ENCODE measurements at places on chromosomes 16 and 17. TPM values are rescaled to one million over a fixed set of nuclear protein-coding genes. Genes with fewer than 3 reads are reported as not detected.

The PDILT gene
- not detected for total RNA-seq

The NPIPA8 gene
- total RNA-seq: 0.40 TPM

GRCh38 chr16:19578378-19578971 is 23.0 kb downstream of the VPS35L start:
- no peak overlapping the region for H3K27ac ChIP-seq
- no peak for DNase-seq
- H3K4me3 ChIP-seq: no peak overlapping the region
- H3K36me3 ChIP-seq: peaks cover 7% of the 10 kb centered on the region
- no peaks in the 10 kb centered on the region for H3K4me1 ChIP-seq
- H3K27me3 ChIP-seq: no peaks in the 10 kb centered on the region

DNA sequence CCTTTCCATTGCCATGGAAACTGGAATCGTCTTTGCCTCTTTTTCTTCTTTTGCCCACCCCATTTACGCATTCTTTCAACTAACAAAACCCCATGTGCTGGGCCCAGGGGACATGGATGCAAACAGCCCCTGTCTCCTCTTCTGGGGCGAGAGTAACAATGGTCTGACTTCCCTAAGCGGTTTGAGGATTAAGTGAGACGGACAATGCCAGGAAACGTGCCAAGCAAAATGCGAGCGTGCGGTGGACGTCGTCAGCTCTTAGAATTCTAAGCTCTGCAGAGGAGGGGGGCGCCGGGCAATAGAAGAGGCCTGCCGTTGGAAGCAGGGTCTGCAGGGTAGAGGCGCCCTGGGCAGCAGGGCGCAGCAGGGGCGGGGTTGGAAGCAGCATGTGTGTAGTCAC is 42.4 kb upstream of the JPH3 start:
- no peaks in the 10 kb centered on the region for H3K36me3 ChIP-seq
- no peaks in the 10 kb centered on the region for H3K4me1 ChIP-seq
- no peak overlapping the region for H3K4me3 ChIP-seq
- no peak overlapping the region for H3K27ac ChIP-seq
- DNase-seq: no peak

DNA sequence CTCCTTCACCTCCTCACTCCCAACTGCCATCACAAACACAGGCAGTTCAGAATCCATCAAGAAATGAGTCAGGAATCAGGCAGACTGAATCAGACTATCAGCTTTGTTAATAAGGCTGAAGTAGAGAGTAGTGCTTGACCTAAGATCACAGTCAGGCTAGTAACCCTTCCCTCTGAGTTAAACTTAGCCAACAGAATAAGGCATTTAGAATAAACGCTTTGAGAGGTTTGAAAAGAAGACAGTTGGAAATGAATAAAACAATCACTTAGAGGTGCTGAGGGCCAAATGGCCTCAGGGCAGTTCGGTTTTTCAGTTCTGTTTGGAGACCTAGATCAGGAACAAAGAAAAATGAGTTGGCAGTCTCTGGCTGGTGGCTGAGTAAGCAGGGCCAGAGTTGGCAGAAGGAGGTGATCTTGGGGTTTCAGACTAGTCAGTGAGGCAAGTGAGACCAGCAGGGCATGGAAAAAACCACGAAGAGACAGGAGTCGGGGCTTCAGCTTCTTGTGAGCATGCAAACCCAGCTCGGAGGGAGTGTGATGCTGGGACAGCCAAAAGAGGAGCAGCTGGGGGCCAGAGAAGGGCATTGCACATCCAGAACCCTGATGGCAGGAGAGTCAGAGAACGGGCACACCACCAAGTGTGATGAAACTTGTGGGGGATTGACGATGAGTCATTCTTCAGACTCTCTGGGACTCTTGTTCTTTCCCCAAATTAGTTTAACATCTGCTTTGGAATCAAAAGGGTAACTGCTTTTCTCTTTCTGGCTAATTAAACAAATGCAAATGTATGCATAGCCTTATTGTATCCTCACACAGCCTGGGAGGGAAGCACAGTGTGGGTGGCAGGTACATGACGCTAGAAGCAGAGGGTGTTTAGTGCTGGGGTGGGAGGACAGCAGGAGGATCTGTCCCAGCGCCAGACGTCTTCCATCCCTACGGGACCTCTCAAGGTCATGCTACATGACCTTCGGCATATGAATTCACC is 54.8 kb downstream of the SPECC1 start:
- no peak overlapping the region for H3K4me3 ChIP-seq
- no peaks in the 10 kb centered on the region for H3K36me3 ChIP-seq
- no peaks in the 10 kb centered on the region for H3K27me3 ChIP-seq
- H3K27ac ChIP-seq: no peak overlapping the region
- H3K4me1 ChIP-seq: no peaks in the 10 kb centered on the region

- no peaks in the 10 kb centered on the region for H3K36me3 ChIP-seq
- H3K4me1 ChIP-seq: no peaks in the 10 kb centered on the region
- H3K4me3 ChIP-seq: no peak overlapping the region
Measured at GRCh38 chr16:51359141-51359955, 208.3 kb upstream of the SALL1 start.

- DNase-seq: no peak
- H3K36me3 ChIP-seq: no peaks in the 10 kb centered on the region
- H3K27ac ChIP-seq: no peak overlapping the region
Measured at GRCh38 chr16:79850348-79850747, 249.8 kb upstream of the MAF start.

Measured in T-cell (primary cell).